B cell (primary cell): ENCODE measurements at places on chromosomes 3 and 15. TPM values are rescaled to one million over a fixed set of nuclear protein-coding genes. Genes with fewer than 3 reads are reported as not detected.

GRCh38 chr15:28107904-28108275 lies 8.8 kb upstream of the OCA2 start:
- peak; percentile 23 for DNase-seq

DNA sequence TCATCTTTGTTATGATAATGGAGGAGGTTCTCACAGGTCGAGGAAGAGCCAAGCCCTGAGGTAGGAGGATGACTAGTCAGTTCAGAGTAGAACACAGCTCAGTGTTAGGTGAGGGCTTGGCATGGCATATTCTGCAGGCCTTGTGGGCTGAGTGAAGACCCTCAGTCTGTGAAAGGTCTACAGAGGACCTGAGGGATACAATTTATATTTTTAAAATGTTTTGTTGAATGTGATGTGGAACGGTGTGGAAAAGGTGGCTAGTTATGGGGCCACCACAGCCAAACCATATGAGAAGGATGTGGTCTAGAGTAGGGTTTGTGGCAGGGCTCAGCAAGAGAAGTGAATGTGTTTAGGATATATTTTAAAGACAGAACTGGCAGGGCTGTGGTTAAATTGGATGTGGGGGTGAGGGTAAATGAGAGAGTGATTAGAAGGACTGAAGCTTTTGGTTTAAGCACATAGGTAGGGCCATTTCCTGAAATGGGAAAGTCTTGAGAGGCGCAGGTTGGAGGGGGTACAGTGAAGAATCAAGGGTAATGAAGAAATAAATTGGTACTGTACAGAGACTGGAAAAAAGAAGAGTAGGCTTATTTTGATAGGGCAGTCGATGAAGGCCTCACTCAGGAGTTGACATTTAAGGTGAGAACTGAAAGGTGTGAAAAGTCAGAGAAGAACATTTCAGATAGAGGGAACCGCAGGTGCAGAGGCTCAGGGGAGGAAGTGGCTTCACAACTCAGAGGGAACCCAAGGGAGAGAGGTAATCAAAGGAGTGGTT lies 60.5 kb downstream of the SPTSSB start:
- DNase-seq = no peak

GRCh38 chr15:30990446-30991254 lies 778 bp downstream of the MTMR10 start:
- DNase-seq = peak; percentile 49

The RTP3 gene
- polyA plus RNA-seq = not detected in 2 replicates

The SCN10A gene
- not detected in 2 replicates for polyA plus RNA-seq

DNA sequence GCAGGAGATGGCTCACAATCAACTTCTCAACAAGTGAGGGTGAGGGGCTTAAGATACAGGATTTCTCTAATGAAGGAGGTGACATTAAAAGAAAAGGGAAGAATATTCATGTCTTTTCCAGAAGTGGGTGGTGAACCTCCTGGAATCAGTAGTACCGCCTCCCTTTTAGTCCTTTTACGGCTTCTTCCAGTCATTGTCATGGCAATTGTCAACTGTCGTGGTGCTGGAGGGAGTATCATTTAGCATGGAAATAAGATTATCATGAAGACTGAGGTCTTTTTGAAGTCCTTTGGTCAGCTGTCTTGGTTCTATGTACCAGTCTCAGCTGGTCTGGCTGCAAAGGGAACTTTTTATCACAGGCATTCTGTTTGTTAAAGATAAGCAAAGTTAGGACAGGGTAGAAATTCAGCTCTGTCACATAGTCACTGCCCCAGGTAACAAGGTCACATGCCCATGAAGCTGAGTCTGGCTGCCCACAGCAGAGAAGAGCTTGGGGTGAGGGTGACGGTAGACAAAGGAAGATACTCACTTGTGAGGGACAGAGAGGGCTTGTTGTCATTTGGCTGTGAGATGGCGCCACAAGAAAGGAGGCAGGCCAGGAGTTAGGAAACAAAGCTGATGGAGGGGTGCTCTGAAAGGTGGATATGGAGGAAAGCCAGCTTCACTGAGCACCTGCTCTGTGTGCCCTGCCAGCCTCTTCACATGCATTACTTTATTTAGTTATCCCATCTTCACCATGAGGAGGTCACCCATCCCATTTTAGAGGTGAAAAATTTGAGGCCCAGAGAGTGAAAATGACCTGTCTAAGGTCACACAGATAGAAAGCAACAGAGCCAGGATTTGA lies 228.2 kb upstream of the TRIM42 start:
- DNase-seq = no peak

- DNase-seq = no peak
Observed at GRCh38 chr3:85652360-85652759, 693.6 kb downstream of the CADM2 start.
